CD4-positive, alpha-beta T cell treated with Interleukin-6 for 4 hours (primary cell): ENCODE measurements at places on chromosomes 11 and 22.

DNA sequence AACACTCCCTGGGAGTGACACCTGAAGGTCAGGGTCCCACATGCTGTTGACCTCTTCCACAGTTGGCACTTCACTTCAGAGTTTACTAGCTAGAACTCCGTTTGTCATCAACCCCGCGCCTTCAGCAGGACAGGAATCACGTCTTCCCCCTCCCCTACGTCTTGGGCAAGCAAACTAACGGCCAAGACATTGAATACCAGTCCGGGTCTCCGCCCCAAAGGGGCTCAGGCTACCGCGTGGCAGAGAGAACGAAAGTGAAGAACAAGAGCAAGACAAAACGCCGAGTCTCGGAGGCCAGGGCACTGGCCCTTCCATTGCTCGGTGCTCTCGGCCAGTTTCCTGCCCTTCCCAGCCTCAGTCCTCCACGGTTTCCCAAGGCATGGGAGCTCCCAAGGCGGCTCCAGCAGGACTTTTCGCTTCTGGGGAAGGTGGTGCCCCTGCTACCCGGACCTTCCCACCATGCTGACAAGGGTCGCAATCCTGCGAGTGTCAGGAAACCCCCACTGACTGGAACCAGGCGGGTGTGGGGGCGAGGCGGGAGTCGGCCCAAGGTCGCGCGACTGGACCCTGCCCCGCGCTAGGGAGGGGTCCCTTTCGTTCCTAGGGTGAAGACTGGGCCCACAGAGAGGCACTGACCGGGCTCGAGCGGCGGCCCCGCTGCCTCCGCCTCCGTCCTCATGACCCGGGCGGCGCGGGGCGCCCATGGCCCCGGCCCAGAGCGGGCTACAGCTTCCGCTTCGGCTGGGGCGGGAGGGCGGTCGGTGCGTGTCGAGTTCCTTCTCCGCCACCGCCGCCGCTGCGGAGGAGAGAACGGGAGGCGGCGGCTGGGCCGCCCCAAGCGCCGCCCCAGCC is at the start of gene GUCD1:
Gene GUCD1 (minus strand): TSS at position 826 of the 852 bp plus-strand sequence. CDS start 147 bp downstream, at position 679.
- DNase-seq, result peak; percentile 26

DNA sequence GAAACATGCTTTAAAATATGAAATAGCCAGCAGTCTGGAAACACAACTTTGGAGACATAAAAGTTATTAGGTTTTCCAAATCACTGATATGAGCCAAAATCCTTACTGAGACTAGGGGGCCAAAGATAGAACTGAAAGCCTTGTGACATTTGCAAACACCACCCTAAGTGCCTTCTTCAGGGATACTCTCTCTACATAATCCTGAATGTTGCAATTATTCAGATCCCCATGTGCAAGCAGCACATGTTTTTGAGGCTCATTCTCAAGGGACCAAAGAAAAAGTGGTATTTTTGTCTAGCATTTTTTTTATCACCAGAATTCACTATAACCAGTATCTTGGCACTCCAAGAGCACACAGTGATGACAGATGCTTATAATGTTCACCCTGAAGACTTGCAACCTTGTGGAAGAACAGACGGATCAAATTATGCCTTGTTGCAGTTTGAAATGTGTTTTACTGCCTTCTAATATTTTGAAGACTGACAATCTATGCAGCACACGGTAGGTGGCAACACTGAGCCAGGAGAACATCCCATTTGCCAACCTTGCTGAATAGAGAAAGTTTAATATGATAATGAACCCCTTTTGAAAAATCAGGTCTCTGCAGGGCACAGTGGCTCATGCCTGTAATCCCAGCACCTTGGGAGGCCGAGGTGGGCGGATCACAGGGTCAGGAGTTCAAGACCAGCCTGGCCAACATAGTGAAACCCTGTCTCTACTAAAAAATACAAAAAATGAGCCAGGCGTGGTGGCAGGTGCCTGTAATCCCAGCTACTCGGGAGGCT is 78.5 kb downstream of the PLEKHA7 start:
- DNase-seq, result peak; percentile 16

- DNase-seq, result no peak
Measured at GRCh38 chr11:110377434-110377833, 52.3 kb upstream of the FDX1 start.

DNA sequence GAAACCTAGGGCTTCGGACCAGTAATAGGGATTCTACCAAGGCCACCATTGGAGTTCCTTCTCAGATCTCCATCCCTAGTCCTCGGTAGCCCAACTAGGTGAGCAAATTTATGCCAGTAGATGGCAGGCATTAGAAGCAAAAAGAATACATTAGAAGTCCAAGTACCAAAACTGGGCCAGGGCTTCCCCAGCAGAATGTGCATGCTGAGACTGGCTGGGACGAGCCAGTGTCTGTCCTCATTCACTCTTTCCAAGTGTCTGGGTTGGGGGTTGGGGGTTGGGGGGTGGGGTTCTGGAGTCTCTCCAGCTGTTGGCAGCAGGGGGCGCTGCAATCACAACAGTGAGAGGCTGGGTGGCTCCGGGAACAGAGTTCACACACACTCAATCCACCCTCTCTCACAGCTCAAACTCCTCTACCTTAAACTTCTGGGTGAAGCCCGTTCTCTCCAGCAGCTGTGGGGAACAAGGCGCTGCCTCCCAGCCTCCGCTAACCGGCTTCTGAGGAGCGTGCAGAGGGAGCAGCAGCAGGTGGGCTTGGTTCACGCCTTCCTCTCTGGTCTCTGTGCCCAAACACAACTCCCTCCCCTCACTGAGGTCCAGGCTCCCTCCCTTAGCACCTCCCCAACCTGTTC is 57.5 kb downstream of the BTG4 start:
- peak; percentile 29 for DNase-seq

GRCh38 chr11:3933165-3933628 is 77.7 kb downstream of the STIM1 start:
- DNase-seq, result no peak

- DNase-seq, result no peak
Measured at GRCh38 chr11:70742553-70743291, 344.4 kb downstream of the CTTN start.

- DNase-seq, result peak; percentile 46
Measured at GRCh38 chr11:118003456-118003855, 17.3 kb downstream of the IL10RA start.

- DNase-seq, result peak; percentile 54
Measured at GRCh38 chr22:28899199-28899853, 16.0 kb downstream of the ZNRF3 start.

DNA sequence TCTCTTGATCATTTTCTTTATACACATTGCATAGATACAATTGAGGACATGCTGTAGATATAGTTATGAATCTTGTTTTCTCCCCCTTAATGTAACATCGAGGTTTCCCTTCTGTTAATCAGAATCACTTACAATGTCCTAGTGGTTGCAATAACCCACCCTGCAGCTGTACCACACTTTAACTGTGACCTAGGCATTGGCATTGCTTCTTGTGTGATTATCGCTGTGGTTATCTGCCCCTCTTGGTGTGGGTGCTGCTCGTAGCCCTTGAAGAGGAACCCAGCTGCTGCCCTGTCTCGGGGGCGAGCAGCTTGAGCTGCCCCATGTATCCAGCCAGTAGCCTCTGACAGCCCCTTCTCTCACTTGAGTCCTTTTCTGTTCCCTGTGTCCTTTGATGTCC is 1.5 kb downstream of the DGAT2 start:
- DNase-seq, result no peak

DNA sequence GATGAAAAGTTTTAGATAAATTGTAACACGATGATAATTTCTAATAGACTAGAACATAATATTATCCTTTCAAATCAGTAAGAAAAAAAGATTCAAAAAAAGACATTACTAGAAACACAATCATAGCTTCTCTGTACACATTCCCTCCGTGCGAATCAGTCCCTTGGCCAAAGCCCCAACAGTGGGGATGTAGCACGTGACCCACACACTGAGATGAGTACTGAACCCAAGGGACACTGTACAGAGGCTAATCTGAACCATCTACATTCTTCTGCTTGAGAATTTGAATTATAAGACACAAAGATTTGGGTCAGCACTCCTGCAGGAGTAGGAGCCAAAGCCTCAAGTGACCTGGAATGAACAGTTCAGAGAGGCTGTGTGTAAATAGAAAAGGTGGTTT is 353.7 kb downstream of the INSC start:
- DNase-seq, result no peak

GRCh38 chr11:43856993-43857392 is 23.6 kb upstream of the ALKBH3 start:
- DNase-seq, result no peak

DNA sequence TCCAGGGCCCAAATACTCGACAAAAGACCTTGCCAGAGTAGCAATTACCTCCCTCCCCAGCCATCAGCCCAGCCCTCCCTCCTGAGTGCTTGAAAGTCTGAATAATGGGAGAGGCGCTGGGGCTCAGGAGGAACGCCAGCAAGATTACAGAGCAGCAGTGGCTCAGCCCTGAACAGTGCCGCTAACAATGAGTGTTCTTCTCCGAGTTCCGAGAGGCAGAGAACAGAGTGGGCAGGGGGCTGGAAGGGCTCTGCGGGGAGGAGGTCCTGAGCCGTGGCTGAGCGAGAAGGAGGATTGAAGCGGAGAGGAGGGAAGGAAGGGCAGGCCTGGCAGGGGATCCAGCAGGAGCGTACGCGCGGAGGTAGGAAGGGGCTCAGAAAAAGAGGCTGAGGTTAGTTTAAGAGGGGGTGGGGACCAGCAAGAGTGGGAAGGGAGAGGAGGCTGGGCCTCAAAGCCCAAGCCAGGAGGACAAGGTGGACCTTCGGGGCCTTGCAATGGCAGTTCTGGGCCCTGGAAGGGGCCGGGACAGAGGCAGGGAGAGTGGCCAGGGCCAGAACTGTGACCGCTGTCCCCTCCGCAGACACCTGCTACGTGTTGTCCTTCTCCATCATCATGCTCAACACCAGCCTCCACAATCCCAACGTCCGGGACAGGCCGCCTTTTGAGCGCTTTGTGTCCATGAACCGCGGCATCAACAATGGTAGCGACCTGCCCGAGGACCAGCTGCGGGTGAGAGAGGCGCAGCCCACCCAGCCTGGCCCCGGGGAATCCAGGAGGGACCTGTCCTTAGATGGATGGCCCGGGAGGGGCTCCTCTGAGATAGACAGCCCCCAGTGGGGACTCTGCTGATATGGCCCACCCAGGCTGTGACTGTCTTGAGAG is 20.6 kb downstream of the CYTH4 start:
- DNase-seq, result no peak

- no peak for DNase-seq
Measured at GRCh38 chr11:13013054-13013488, 4.0 kb downstream of the RASSF10 start.

GRCh38 chr11:134341805-134342571 is 10.2 kb downstream of the GLB1L2 start:
- DNase-seq, result no peak

DNA sequence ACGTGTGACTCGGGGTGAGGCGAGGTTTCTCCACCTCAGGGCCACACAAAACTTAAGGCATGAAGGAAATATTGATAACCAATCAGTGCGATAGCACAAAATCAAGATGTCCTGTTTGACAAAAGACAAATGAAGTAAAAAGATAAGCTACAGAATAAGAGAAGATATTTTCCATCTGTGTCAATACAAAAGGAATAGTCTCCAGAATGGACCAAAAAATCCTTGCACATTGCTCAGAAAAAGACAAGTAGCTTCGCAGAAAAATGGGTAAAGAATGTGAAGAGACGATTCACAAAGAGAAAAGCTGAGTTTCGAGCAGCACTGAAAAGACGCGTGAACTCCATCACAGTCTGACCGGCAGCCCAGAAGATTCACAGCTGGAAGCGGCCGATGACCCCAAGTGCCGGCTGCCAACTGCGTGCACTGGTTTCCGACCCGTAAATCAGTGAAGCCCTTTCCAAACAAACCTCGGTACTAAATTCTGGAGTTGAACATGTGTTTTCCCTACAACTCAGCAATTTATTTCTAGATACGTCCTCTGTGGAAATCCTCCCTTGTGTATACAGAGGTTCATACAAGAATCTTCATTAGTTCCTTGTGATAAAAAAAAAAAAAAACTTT is 308.4 kb downstream of the BRD1 start:
- no peak for DNase-seq

GRCh38 chr11:79397252-79397651 is 43.6 kb downstream of the TENM4 start:
- DNase-seq, result no peak
